HFFc6 (cell line): ENCODE measurements at places on chromosomes 16 and 17. TPM values are rescaled to one million over a fixed set of nuclear protein-coding genes. Genes with fewer than 3 reads are reported as not detected.

The HBA1 gene
- not detected in 3 replicates for total RNA-seq

The DRC3 gene
- total RNA-seq = 0.58 to 0.89 TPM (median 0.88 TPM) in 3 replicates

The GDPD3 gene
- 1.5 and 2.3 TPM in 2 replicates for total RNA-seq

The DNAH9 gene
- total RNA-seq = not detected in 3 replicates

The MSLN gene
- total RNA-seq = 0.29 to 0.60 TPM (median 0.50 TPM) in 3 replicates

The IRX5 gene
- total RNA-seq = 4.5 to 6.4 TPM (median 5.9 TPM) in 3 replicates

GRCh38 chr17:42680331-42680808 lies 1.3 kb downstream of the CCR10 start:
- peaks cover 9% of the 10 kb centered on the region for H3K36me3 ChIP-seq
- peak overlapping the region; percentile 89 for H3K27ac ChIP-seq
- peak; percentile 11 for DNase-seq
- H3K4me3 ChIP-seq = peak overlapping the region; percentile 86

DNA sequence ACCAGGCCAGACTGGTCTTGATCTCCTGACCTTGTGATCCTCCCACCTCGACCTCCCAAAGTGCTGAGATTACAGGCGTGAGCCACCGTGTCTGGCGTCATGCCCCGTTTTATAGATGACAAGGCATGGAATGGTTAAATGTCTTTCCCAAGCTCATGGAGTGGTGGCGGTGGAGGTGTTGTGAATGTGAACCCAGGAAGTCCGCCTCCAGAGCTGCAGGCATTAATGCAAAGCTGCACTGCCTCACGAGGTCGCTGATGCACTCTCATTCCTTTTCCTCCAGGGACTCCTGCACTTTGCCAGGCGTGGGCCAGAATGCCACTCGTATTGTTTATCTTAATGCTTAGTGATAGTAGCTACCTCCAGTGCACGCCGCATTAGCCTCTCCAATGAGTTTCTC lies 149.6 kb downstream of the WWOX start:
- H3K4me1 ChIP-seq = no peaks in the 10 kb centered on the region
- H3K27me3 ChIP-seq = peaks cover 2% of the 10 kb centered on the region; the same call in 1 of the 2 replicates
- H3K4me3 ChIP-seq = no peak overlapping the region
- peaks cover 4% of the 10 kb centered on the region; the same call in 1 of the 2 replicates for H3K36me3 ChIP-seq
- DNase-seq = no peak

- H3K27ac ChIP-seq = no peak overlapping the region
- H3K27me3 ChIP-seq = peaks cover 11% of the 10 kb centered on the region; the same call in 1 of the 2 replicates
- peaks cover 9% of the 10 kb centered on the region for H3K36me3 ChIP-seq
- no peak for DNase-seq
- no peak overlapping the region for H3K4me3 ChIP-seq
Measured at GRCh38 chr17:61542027-61542426, 49.0 kb downstream of the NACA2 start.

GRCh38 chr16:84281074-84281473 lies 13.6 kb upstream of the WFDC1 start:
- no peaks in the 10 kb centered on the region for H3K36me3 ChIP-seq
- no peak overlapping the region for H3K27ac ChIP-seq
- no peak overlapping the region for H3K4me3 ChIP-seq
- peak; percentile 35 for DNase-seq

DNA sequence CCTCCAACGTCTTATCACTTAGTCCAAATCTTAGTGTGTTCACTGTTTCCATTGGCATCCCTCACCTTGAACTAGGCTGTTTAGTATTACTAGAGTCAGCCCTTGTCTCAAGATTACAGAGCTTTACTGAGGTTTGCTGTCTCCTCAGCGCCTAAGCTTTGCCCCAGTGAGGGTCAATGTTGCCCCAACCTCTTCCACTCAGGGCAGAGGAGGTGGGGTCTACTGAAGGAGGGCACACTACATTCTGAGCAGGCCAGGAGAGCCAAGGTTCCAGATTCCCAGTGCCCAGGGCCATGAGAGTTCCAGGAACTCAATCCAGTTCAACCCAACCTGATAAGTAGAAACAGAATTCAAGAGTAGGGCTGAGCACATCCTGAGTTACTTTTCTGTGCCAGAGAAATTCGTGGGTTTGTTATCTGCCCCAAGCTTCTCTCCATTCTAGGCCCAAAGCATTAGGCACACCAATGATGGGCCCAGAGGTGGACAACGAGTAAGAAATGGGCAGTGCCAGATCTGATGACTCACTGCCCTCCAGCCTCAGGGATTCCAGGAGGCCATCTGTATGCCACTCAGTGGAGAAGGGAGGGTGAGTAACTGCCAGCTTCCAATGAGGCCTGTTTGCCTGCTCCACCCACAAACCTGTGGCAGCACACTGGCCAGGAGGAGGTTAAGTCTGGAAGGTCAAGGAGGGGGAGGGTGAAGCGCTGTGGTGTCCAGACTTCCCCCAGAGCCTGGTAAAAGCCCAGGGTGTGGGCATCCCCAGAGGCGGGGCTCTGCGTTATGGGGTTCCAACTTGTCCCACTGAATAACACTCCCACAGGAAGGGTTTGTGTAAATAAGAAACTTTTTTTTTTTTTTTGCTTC lies 8.2 kb downstream of the TUBG2 start:
- peaks cover 30% of the 10 kb centered on the region for H3K36me3 ChIP-seq
- H3K27me3 ChIP-seq = peaks cover 3% of the 10 kb centered on the region
- H3K4me1 ChIP-seq = peaks cover 34% of the 10 kb centered on the region
- peak overlapping the region; percentile 87 for H3K27ac ChIP-seq

DNA sequence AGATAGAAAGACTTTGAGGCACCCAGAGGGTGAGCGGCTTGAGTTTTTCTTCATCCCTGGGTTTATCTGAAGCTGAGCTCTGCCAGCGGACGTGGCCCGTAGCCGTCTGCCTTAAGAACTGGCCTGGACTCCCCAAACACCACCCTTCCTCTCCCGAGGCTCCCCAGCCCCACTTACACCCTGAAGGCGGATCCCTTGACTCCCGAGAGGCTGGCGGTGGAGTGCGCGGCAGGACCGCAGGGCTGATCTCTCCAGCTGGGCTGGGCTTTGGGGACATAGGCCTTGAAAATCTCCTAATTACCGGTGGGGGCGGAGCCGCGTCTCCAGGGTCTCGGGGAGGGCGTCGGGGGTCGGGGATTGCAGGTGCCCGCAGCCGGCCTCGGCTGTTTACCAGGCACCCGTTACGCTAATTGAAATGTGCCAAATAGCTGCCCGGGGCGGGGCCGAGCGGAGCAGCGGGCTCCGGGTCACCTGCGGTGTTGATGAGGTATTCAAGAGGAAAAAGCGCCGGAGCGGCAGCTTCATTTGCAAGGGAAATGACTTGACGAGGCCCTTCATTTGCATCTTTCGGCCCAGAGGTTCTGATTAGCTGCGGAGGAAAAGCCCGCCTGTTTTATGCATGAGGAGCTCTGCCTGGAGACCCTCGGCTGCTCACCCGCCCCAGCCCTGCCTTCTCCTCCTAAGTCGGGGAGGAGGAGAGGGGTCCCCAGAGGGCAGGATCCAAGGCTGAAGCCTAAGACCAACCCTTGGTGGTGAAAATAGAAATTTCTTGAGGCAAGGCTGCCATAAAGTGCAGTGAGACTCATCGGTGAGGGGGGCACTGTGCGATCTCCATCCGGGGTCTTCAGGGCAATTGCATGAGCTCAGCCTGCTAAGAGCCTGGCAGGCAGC lies 100.7 kb downstream of the MGAT5B start:
- no peak for DNase-seq
- H3K36me3 ChIP-seq = no peaks in the 10 kb centered on the region
- H3K4me3 ChIP-seq = no peak overlapping the region
- H3K4me1 ChIP-seq = no peaks in the 10 kb centered on the region
- H3K27ac ChIP-seq = no peak overlapping the region
- peaks cover 67% of the 10 kb centered on the region for H3K27me3 ChIP-seq

DNA sequence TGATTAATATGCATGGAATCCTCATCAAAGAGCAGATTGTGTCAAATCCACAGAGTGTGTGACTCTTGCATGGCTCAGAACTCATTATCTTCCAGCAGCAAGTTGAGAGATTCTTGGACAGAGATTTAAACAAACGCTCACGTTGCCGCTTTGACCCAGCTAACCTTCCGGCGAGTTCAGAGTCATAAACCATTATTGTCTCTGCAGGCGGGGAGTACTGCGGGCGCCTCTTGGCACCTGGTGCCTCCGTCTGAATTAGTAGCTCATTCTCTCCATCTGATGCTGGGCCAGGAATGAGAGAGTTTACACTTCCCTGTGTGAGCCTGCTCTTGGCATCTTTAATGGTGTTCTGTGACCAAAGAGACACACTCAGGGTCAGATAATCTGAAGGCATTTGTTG lies 138.6 kb upstream of the WSCD1 start:
- DNase-seq = no peak
- no peak overlapping the region for H3K4me3 ChIP-seq
- peaks cover 9% of the 10 kb centered on the region; the same call in 1 of the 2 replicates for H3K27me3 ChIP-seq

DNA sequence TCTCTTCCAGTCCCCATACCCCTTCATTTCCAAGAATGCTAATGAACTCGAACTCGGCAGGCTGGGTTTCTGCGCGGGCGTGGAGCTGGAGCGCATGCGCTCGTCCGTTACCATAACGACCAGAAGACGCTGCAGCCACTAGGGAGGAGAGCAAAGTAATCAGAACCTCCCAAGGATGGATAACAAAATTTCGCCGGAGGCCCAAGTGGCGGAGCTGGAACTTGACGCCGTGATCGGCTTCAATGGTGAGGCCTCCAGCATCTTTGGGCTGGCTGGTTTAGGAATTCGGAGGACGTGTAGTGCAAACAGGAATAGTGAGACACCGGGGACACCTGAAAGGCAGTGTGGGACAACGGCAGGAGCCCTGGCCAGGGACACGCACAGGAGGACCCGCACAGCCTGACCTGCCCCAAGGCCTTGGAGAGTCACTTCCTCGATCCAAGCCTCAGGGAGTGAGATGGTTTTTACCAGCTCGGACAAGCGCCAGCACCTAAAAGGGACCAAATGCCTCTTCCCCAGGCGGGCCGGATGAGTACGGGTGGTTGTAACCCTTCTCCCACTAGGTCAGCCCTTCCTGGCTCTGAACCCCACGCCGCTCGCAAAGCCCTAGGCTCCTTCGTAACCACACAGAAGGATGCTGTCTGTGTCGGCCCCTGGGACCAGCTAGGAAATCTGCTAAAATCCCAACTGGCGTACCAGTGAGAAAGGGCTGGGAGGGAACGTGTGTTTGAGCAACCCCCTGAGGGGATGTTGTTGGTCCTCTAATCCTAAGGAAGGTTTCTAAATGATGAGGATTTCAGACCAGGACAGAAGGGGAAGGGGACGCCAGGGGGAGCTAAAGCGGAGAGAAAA lies at the start of gene CFAP52:
Gene CFAP52 (plus strand): TSS at position 122 of the 852 bp plus-strand sequence. CDS start 54 bp downstream, at position 176.
- peak; percentile 77 for DNase-seq
- peaks cover 17% of the 10 kb centered on the region for H3K4me1 ChIP-seq
- no peaks in the 10 kb centered on the region for H3K36me3 ChIP-seq
- H3K4me3 ChIP-seq = peak within 1 kb of the TSS; percentile 92
- H3K27ac ChIP-seq = peak within 1 kb of the TSS; percentile 82
- no peaks in the 10 kb centered on the region; the same call in 1 of the 2 replicates for H3K27me3 ChIP-seq

GRCh38 chr16:85037050-85037410 lies 9.4 kb downstream of the KIAA0513 start:
- peaks cover 4% of the 10 kb centered on the region for H3K27me3 ChIP-seq
- H3K4me1 ChIP-seq = peaks cover 11% of the 10 kb centered on the region
- H3K36me3 ChIP-seq = peaks cover 6% of the 10 kb centered on the region; the same call in 1 of the 2 replicates

DNA sequence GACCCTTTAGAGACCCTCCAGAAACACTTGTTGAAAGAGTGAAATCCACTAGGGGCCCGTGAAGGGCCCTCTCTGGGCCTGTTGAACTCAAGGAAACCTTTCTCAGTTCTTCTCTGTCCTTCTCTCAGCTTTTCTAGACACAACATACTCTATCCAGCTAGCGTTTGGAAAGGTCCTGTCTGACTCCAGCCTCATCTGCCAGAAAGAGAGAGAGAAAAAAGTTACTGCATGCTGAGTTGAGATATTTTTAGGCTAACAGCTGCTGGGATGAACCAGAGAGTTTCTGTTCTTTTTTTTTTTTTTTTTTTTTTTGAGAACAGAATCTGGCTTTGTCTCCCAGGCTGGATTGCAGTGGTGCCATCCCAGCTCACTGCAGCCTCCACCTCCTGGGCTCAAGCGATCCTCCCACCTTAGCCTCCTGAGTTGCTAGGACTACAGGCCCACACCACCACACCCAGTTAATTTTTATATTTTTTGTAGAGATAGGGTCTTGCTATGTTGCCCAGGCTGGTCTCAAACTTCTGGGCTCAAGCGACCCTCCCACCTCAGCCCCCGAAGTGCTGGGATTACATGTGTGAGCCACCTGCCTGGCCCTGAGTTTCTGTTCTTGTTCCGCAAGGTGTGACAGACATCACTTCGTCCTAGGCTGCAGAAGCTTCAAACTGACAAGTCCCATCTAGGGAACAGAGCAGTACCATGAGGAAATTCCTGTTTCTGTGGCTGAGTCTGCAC lies 14.9 kb upstream of the TEX2 start:
- no peak overlapping the region for H3K4me3 ChIP-seq
- no peaks in the 10 kb centered on the region; the same call in 1 of the 2 replicates for H3K27me3 ChIP-seq
- no peaks in the 10 kb centered on the region for H3K36me3 ChIP-seq
- H3K27ac ChIP-seq = no peak overlapping the region; the same call in 1 of the 2 replicates
- DNase-seq = no peak

- peaks cover 3% of the 10 kb centered on the region for H3K27me3 ChIP-seq
- H3K4me1 ChIP-seq = peaks cover 12% of the 10 kb centered on the region
- H3K27ac ChIP-seq = no peak overlapping the region
- no peaks in the 10 kb centered on the region for H3K36me3 ChIP-seq
Measured at GRCh38 chr16:58658796-58659211, 25.8 kb downstream of the SLC38A7 start.
